ENCODE measurements at places on chromosomes 3 and 15.
A peak's percentile ranks its signal among the peaks of the same experiment; 100 is the strongest.

- DNase-seq: no peak
Observed at GRCh38 chr3:102887431-102887830, 452.6 kb downstream of the ZPLD1 start.

GRCh38 chr15:31347981-31348803 lies 21.6 kb downstream of the KLF13 start:
- no peak for DNase-seq

DNA sequence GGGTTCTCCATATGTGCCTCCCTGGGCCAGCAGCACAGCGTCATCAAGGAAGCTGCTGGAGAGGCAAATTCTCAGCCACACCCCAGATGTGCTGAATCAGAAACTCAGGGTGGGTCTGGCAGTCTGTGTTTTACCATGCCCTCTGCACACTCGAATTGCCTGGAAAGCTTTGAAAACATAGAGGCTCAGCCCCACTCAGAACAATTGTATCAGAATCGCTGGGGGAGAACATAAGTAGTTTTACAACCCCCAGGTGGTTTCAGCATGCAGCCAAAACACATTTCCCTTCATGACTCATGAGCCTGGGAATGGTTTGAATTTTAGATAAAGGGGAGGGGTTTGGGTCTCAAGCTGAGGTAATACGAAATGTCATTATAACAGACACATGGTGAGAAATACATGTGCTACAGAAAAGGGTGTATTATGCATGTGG lies 9.6 kb downstream of the TGM4 start:
- peak; percentile 98 for DNase-seq

- no peak for DNase-seq
Observed at GRCh38 chr15:93088981-93089726, at the start of gene RGMA. RGMA (minus strand) TSS chr15:93089211; CDS start chr15:93088932, 279 bp downstream.

DNA sequence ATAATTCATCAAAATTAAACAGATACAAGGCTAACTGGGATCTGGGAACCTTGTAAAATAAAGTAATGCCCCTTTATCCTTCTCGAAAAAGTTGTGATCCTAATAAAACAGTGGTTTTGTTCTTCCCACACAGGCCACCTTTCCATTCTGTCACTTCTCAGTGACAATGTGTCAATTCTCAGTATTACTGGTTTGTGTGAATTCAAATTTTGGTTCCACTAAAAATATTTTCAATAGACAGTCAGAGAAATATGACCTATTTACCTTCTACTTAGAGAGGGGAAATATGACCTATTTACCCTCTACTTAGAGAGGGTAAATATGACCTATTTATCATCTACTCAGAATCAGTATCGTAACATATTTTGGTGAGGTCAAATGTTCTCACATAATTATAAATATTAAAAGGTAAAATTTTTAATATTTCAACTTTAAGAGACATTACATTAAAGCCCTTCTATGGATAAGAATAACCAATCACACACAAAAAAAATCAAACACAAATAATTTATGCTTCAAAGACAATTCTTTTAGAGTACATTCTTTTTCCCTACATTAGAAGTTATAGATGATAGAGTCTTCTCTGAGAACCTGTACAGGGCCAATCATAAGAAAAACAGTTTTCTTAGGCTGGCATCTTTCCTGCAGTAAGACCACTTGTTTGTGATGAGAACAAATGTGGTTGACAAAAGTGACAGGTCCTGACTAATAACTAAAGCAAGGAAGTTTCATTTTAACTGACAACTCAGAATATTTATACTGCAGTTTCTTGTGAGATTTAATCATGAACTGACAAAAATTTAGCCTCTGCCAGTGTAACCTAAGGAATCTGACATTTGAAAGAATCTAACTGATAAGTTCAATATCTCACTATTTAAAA lies 323.3 kb downstream of the DIPK2A start:
- DNase-seq: no peak

GRCh38 chr15:21270474-21270873 lies 169.8 kb downstream of the POTEB3 start:
- no peak for DNase-seq

- peak; percentile 50 for DNase-seq
Observed at GRCh38 chr3:156615592-156616173, 58.7 kb upstream of the TIPARP start.

DNA sequence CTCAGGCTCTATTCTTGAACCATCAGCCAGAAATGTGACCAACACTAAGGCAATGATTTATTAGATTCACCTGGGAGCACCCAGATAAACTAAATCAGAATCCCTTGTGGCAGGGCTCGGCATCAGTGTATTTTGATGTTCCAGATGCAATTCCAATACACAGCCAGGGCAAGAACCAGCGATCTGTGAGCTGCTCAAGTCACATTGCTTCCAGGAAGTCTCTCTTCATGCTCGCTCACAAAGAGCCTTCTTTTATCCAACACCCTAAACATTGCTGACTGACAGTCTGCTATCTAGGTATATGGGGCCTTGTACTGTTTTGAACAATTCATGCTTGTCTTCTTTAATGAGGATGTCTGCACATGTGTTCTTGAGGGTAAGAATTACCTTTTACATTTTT lies 40.9 kb upstream of the GOLGA8J start:
- DNase-seq: no peak

DNA sequence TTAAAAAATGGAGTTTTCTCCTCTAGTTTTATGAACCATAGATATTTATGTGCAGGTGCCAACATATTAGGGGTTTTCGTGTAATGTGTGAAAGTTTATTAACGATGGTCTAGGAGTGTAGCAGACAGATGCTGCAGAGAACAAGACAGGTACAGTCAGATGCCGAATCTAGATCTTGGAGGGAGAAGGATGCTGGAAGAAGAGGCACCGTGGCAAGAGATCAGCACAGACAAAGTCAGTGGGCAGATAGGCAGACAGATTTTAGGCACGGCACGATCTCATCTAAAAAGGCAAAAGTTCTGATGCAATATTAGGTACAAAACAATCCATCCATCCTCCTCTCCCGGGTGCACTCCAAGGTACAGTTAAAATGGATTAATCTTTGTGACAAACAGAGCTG lies 161.6 kb downstream of the TIGIT start:
- no peak for DNase-seq

DNA sequence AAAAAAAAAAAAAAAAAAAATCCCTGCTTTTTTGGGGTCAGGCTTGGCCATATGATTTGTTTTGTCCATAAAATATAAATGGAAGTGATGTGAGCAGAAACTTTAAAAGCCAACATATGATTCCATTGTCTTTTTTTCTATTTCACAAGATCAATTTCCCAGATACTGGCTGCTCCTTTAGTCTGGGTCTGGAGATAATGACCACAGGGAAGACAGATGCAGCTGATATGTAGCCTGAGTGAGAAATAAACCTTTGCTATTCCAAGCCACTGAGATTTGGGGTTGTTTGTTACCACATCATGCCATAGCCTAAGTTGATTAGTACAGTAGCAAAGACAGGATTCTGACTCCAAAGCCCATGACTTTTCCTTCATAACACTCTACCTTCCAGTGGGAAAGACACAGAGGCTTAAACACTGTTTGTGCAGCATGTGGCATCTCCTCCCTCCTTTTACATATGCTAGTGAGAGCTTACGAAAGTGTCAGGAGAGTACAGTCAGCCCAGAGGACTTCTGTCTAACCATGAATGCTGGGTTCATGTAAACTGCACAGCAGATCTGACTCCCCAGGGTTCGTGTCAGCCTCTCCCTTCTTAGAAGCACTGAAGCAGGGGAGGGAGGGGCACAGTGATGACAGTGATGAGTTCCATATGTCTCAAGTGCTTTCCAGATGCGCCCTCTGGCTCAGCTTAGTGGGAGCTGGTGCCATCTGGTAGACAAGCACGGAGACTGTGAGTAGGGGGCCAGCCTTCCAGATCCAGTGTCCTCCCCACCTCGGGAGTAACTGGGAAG lies 36.7 kb upstream of the SLC7A14 start:
- DNase-seq: no peak

DNA sequence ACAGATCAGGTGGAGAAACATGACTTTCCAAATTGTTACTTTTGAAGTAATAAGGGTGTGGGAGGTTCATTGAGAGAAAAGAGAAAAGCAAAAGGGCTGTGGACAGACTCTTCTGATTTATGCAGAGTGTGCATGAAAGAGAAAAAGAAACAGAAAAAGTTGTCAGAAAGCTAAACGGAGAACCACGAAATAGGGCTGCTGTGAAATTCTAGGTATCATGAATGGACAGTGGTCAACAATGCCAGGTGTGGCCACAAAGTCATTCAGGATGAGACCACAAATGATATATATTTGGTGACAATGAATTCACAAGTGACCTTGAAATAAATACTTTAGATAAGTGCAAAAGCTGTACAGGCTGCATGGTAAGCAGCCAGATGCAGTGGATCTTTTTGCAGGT lies 170.1 kb downstream of the IL5RA start:
- no peak for DNase-seq

GRCh38 chr3:59538753-59539432 lies 489.1 kb upstream of the CFAP20DC start:
- DNase-seq: no peak

GRCh38 chr15:66692808-66693596 lies 9.0 kb upstream of the SMAD6 start:
- DNase-seq: no peak

GRCh38 chr3:169841171-169841570 lies 28.5 kb upstream of the LRRC34 start:
- DNase-seq: no peak

DNA sequence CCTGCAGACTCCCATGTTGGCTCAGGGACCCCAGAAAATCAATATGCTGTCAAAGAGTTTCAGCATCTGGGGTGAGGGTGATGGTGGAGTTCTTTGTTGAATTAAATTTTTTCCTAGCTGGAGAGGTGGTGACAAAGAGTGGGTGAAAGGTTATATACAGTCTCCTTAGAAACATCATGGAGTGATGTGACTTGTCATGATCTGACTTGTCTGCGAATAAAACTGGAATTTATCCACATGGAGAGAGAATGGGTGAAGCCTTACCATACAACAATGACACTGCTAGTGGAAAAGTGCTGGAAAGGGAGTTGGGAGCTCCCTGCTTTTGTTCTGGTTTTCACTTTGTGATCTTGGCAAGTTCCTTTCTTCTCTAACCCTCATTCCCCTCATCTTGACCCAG lies 75.0 kb downstream of the ARNT2 start:
- peak; percentile 35 for DNase-seq

GRCh38 chr15:37138591-37139215 lies 38.4 kb upstream of the MEIS2 start:
- no peak for DNase-seq

DNA sequence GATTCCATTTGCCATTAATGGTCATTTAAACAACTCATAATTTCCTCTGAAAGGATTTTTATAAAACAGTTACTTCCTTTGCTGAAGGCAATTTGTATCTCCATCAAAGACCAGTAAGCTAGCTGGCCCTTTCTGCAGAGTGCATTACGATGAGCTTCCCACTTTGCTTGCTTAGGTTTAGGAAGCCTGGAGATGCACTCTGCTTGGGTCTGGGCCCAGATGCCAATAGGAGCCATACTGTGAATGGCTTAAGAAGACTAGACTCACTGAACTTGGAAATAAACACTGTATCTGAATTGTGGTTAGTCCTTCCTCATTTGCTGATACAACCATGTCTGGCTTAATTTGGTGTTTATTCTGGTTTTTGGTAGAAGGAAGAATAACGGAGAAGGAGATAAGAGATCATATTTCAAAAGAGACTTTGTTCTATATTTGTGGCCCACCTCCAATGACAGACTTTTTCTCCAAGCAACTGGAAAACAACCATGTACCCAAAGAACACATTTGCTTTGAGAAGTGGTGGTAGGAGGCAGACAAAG lies 38.1 kb downstream of the OXNAD1 start:
- no peak for DNase-seq

GRCh38 chr3:52188556-52188955 lies 9.4 kb upstream of the ALAS1 start:
- DNase-seq: no peak

DNA sequence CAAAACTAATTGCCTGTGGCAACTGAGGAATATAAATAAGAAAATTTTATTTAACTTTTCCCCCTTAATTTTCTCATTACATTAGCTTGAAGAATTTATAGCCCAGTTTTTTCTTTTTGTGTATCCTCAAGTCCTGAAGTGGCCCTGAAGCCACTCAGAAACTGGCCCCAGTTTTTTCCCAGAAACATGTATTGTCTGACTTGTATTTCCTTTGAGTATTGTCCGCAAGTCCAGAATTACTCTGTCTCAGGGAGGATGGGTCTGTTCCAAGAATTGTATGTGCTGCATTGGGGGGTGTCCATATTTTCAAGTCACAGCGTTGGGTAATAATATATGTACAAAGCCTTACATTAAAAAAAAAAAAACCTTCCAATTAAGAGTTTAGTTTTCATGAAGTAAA lies 149.7 kb upstream of the IL12A start:
- DNase-seq: no peak

- no peak for DNase-seq
Observed at GRCh38 chr3:145089337-145089736, 1071.6 kb downstream of the PLOD2 start.

DNA sequence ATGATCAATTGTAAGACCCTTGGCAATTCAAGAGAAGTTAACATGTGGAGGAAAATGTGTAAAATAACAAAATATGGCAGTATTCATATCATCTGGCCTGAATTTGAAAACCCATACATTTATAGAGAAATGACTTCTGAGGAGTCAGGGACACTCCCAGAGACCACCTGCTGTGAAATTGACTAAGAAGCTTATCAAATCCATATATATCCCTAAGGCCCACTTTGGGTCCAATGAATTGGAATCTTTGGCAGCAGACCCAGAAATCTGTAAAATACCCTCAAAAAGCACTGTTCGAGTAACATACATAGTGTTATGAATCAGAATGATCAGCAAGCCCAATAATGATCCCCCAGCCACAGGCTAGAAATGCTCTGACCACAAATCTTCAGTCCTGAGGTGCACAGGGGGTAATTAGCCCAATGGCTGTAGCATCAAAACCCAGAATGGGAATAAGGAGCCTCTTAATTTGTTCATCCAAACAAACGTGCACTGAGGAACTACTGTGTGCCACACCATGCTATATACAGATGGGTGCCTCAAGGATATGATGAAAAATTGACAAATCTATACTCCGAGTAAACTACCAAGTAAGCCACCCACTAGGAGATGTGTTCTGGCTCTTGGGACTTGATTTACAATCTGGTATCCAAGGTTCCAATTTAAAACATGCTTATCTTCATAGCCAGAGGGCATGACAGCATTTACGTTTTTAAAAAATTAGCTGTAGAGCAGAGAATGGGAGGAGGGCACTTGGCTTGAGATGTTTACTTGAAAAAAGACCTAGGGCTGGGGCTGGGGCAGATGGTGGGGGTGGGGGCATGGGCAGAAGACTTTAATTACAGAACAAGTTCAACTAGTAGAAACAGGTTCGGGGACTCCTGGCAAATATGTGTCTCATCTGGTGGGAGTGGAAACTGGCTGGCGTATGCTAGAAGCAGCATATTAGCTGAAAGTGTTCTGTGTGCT lies 9.1 kb upstream of the ARHGEF3 start:
- DNase-seq: no peak

DNA sequence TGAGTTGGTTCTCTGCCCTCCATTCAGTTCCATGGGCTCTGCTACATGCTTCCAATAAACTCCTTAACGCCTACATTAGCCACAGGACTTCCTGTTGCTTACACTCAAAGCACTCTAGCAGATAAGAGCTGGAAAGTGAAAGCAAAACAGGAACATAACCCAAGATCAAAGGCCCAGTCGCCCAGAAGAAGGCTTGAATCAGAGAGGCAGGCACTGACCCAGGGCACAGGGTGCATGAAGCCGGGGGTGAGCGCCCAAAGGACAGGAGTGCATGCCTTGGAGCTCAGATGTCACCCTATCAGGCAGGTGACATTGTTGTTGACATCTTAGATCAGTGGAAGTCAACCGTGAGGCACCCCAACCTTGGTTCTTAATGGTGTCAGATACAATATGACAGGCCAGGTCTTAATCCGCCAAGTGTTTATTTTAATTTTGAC lies 235.1 kb downstream of the UACA start:
- DNase-seq: no peak

Measured in foreskin keratinocyte (primary cell).